ENCODE measurements at places on chromosomes 6 and 20.
A peak's percentile ranks its signal among the peaks of the same experiment; 100 is the strongest.

- DNase-seq, result peak; percentile 8
These were observed 145.6 kb upstream of the MANEA start for GRCh38 chr6:95431637-95432228.

DNA sequence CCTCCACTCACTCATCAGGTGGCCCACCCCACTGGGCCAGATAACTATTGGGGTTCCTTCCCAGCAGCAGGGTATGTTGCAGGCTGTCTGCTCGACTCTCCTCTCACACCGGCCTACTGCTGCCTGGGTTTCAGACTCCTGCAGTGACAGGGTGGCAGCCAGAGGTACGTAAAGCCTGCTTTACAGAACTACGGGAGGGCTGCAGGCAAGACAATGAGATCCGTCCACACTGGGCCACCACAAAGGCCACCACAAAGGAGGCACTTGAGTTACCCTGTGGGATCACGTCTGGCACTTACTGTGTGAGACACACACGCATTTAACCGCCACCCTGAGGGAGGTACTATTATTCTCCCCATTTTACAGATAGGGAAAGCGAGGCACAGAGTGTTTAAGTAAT is 78.5 kb downstream of the NFATC2 start:
- no peak for DNase-seq

DNA sequence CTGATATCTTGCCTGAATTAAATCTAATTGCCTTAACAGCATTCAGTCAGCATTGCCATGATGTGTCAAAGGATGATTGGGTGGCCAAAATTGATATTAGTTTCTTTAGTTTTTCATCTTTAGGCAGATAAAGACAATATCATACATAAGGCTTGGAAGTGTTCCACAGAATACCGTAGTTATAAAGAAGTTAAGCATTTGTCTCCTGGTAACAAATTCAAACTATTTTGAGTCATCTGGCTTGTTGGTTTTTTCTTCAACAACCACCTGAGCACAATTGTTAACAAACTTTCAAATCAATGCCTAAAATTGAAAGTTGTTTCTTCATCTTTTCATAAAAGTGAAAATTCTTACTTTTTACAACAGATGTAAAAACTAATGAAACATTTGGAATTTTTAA is 47.5 kb upstream of the ADGRF5 start:
- no peak for DNase-seq

- no peak for DNase-seq
These were observed 12.8 kb upstream of the SGK2 start for GRCh38 chr20:43545837-43546578.

GRCh38 chr20:57688864-57689263 is 21.0 kb downstream of the PMEPA1 start:
- no peak for DNase-seq

DNA sequence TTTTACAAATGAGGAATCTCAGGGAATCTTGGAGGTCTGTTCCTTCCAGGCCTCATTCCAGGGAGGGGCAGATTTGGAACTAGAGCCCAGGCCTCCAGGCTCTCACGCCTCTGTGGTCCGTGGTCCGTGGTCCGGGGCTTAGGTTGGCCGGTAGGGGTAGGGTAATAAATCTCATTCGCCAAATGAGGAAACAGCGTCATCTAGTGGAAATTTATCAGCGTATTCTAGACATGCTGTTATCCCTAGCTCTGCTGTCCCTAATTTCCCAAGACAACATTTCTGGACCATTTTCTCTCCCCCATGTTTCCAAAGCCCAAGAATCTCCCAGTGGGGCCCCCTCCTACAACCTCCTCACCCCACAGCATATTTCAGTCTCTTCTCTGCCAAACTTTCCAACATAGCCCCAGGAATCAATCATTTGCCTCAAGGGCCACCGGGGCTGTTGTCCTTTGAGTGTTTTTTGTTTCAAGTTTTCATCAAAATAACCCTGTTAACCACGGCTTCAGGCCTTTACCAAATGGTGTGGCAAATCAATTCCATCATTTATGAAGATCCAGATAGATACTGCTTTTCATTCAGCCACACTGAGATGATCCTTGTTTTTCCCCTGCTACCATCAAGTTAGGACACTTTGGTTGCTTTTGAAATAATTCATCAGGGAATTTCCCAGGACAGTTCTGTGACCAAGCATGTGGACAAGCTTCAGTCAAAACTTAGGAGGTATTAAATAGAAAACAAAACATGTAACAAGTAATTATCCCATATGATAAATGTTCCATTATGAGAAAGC is 126.8 kb downstream of the ALDH8A1 start:
- DNase-seq, result peak; percentile 73

- DNase-seq, result no peak
These were observed 20.8 kb upstream of the SLC35D3 start for GRCh38 chr6:136901212-136901784.

GRCh38 chr6:33080127-33081089 is 4.6 kb downstream of the HLA-DPB1 start:
- peak; percentile 40 for DNase-seq

DNA sequence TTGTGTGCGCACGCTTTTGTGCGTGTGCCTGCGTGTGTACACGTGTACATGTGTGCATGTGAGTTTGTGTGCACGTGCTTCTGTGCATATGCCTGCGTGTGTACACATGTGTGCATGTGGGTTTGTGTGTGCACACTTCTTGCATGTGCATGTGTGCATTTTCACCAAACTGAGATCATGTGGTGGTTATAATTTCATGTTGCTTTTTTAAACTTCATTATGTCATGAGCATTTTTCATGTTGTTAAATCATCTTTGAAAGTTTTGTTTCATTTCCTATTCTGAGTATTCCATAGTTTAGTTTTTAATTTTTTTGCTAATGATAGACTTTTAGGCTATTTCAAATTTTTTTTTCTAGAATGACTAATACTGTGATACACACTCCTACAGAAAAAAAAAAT is 6.4 kb upstream of the CST3 start:
- no peak for DNase-seq

- DNase-seq, result no peak
These were observed 190.8 kb upstream of the NOX3 start for GRCh38 chr6:155646443-155646842.

- no peak for DNase-seq
These were observed 313.0 kb upstream of the AGPAT4 start for GRCh38 chr6:161586887-161587286.

- no peak for DNase-seq
These were observed 868 bp downstream of the SAMD10 start for GRCh38 chr20:63978319-63979228.

DNA sequence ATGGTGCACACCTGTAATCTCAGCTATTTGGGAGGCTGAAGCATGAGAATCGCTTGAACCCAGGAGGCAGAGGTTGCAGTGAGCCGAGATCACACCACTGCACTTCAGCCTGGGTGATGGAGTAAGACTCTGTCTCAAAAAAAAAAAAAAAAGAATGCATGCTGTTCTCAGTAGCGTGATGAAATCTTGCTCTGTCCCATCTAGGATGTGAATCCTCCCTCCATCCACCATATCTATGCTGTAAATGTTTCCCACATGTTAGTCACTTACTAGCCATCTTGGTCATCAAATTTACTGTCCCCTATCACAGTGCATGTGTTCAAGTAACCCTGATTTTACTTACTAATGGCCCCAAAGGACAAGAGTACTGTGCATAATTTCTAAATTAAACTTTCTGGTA is 315.4 kb upstream of the TBX18 start:
- DNase-seq, result no peak

- no peak for DNase-seq
These were observed 321.5 kb upstream of the CHD6 start for GRCh38 chr20:41939659-41940058.

DNA sequence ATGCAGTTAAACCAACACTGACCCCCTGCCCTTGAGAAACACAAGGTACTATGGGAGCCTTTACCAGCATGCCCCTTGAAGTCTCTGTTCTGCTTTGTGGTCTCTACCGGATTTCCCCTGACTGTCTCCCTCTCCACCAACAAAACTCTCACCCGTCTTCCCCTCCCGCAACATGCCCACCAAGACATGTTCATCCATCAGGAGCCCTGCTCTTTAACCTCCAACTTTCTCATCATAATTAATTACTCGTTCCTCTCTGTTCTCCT is 1.1 kb downstream of the ZNF165 start:
- DNase-seq, result no peak
